Osteoblast (primary cell): ENCODE measurements at places on chromosomes 5 and 9. TPM values are rescaled to one million over a fixed set of nuclear protein-coding genes. Genes with fewer than 3 reads are reported as not detected.

SPATA31D4 gene
- total RNA-seq, result not detected in 2 replicates

CD14 gene
- total RNA-seq, result 1.8 and 4.0 TPM in 2 replicates

CDKN2B gene
- total RNA-seq, result 50.7 and 51.9 TPM in 2 replicates

APBA1 gene
- 1.8 and 5.3 TPM in 2 replicates for total RNA-seq

ZNF354C gene
- 7.6 and 9.1 TPM in 2 replicates for total RNA-seq

C5orf52 gene
- total RNA-seq, result not detected in 2 replicates

SLC6A7 gene
- under 0.01 TPM in 1 of 2 replicates, not detected in the other for total RNA-seq

SLCO6A1 gene
- not detected in 2 replicates for total RNA-seq

SLC6A19 gene
- total RNA-seq, result not detected in 2 replicates

PBX3 gene
- 34.7 and 38.0 TPM in 2 replicates for total RNA-seq

PTPRD gene
- 23.9 and 24.8 TPM in 2 replicates for total RNA-seq

SRA1 gene
- total RNA-seq, result 28.2 and 35.7 TPM in 2 replicates

NPR3 gene
- total RNA-seq, result 73.1 and 92.3 TPM in 2 replicates

KIAA1191 gene
- total RNA-seq, result 61.9 and 69.5 TPM in 2 replicates

CTNND2 gene
- total RNA-seq, result not detected in 2 replicates

SPINK7 gene
- total RNA-seq, result not detected in 2 replicates

C5orf58 gene
- total RNA-seq, result not detected in 2 replicates

TLX3 gene
- not detected in 2 replicates for total RNA-seq

FYB1 gene
- total RNA-seq, result under 0.01 TPM in 1 of 2 replicates, not detected in the other
